ENCODE measurements at places on chromosomes 13 and 19.

GRCh38 chr13:78265098-78265497 is 338.3 kb downstream of the POU4F1 start:
- DNase-seq, result no peak

DNA sequence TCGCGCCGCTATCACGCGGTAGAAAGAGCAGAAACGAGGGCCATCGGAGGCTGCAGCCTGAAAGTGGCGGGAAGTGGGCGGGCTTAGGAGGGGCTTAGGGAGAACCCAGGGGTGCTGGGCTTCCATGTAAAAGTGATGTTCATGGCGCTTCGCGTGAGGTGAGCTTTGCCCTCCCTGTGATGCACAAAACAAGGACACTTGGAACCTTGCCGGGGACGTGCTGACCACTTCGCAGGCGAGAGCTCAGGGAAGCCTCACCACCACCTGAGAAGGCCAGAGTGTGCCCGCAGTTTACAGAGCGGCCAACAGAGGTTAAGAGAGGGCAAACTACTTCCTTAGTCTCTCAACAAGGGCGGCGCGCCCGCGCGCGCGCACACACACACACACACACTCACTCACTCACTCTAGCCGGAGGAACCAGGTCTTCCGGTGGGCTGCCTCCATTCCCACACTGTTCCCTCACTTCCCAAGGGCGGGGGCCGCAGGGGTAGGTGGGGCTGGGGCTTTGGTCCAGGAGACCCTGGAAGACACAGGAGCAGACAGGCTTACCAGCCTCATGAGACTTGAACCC is 651 bp downstream of the GAPDHS start:
- no peak for DNase-seq

- no peak for DNase-seq
Measured at GRCh38 chr13:41971848-41972247, 10.9 kb upstream of the VWA8 start.

DNA sequence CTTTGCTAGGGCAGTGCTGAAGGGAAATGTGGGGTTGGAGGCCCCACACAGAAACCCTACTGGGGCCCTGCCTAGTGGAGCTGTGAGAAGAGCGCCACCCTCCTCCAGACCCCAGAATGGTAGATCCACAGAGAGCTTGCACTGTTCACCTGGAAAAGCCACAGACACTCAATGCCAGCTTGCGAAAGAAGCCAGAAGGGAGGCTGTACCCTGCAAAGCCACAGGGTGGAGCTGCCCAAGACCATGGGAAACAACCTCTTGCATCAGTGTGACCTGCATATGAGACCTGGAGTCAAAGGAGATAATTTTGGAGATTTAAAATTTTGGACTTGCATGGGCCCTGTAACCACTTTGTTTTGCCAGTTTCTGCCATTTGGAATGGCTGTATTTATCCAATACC is 615.4 kb upstream of the MIR17HG start:
- no peak for DNase-seq

- DNase-seq, result no peak
Measured at GRCh38 chr19:17268754-17269153, 1.5 kb downstream of the BABAM1 start.

DNA sequence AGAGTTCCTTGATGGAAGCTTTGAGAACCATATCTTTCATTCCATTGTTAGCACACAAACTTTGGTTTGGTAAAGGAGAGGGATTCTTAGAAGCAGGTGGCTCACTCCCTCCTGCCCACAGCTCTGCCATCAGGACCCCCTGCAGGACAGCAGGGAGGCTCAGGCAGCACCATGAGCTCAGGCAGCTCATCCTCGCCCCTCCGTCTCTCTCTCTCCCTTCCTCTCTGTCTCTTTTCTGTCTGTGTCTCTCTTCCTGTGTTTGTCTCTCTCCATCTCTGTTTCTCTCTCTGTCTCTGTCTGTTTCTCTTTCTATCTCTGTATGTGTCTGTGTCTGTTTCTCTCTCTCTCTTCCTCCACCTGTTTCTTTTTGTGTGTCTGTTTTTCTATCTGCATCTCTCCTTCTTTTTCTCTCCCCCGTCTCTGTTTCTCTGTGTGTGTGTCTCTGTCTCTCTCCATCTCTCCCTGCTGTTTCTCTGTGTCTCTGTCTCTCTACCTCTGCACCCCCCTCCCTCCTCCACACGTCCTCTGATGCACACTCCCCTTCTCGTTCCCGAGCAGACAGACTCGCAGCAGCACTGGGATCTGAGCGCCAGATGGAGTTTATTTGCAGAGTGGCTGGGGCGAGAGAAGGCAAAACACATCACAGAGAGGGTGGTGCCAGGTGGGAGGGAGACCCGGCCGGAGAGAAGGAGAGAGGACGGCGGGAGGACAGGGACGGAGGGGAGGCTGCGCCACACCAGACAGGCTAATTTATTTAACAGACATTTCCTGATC is 8.7 kb downstream of the SBK2 start:
- DNase-seq, result no peak

GRCh38 chr13:28220166-28220565 is 81.8 kb downstream of the PAN3 start:
- no peak for DNase-seq

DNA sequence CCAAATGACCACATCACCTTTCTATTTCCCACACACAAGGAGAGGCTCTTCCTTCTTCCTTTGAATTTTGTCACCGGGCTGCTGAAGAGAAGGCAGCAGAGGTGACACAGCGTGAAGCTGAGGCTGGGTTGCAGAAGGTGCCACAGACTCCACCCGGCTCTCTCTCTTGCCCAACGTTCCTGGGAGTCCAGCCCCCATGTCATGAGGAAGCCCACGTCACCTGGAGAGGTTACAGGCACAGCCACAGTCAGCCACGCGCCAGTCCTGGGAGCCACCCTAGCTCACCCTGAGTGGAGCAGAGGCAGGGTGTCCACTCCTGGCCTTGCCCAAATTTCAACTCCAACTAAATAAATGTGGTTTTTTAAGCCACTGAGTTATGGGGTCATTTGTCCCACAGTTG is 4.8 kb upstream of the TMEM255B start:
- no peak for DNase-seq

DNA sequence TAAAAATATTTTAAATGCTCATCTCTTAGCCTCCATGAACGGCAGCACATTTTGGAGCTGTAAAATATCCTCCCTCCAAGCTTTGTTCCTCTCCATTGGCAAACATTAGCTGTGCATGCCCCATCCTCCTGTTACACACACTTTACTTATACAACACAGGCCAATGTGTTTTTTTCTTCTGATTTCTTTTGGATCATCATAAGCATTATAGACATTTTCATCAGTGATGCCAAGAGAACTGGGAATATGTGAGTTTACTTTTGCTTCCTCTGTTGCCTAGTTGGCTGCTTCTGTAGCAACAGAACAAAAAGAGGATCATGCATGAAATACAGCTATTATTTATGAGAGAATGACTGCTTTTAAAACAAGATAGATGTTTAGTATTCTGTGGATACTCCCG is 142.6 kb downstream of the PCDH9 start:
- no peak for DNase-seq

- DNase-seq, result no peak
Measured at GRCh38 chr13:97131447-97131846, 90.7 kb upstream of the MBNL2 start.

GRCh38 chr19:31205887-31206518 is 143.2 kb downstream of the TSHZ3 start:
- DNase-seq, result no peak

- no peak for DNase-seq
Measured at GRCh38 chr13:93955904-93956303, 523.6 kb downstream of the DCT start.

DNA sequence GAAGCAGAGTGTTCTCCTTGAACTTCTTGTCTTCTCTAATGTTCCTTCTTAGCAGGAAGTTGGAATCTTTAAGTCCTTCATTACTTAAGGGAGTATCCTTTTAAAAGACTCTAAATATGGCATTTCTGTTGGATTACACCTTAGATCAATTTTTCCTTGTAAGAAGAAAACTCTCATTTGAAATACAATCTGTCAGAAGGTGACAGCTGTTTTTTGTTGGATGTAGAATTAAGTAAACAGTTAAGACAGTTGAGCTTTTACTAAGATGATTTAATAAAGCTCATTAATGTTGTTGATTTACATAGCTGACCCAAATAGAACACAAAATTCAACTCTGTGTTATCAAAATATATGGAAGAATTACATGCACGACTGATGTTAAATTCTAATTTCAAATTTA is 16.7 kb upstream of the MBNL2 start:
- no peak for DNase-seq

DNA sequence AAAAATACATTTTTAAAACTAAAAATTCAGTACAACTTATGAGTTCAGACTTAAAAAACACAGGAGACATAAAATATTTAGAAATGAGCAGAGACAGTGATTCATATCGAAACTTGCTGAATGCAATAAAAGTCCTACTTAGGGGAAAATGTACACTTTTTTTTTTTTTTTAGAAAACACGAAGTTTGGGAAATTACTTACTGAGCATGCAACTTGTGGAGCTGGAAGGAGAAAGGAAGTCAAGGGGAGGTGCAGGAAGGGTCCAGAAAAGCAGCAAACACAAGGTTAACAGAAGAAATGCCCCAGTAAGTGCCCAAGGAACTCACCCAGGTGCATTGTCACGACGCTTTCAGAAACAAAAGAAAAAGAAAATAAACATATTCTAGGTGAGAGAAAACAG is 18.6 kb upstream of the LAIR1 start:
- no peak for DNase-seq

- no peak for DNase-seq
Measured at GRCh38 chr19:34504809-34505291, 23.3 kb downstream of the WTIP start.

DNA sequence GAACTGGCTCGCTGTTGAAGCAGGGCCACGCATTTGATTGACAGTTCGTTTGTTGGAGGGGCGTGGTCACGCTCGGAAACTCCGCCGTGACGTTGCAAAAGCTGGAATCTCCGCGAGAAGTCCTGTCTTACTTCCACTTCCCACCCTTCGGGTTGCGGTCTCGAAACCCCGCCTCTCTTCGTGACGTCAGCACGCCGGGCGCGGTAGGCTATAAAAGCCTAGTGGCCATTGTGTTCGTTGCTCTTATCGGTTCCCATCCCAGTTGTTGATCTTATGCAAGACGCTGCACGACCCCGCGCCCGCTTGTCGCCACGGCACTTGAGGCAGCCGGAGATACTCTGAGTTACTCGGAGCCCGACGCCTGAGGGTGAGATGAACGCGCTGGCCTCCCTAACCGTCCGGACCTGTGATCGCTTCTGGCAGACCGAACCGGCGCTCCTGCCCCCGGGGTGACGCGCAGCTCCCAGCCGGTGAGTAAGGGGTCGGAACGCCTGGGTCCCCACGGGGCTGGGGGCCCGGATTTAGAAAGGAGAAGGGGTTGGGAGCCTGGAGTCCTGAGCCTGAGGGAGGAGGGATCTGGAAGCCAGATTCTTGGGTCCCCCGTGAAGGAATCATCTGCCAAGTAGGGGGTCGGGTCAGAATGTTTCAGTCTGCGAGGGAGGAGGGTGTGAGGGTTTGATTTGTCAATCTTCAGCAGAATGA is at the start of gene PPP1R15A:
Gene PPP1R15A, plus strand, starts transcription at position 240 of the 702 bp plus-strand sequence. CDS start 813 bp downstream, outside the sequence.
- DNase-seq, result peak; percentile 98

GRCh38 chr13:21309542-21310172 is 133.2 kb downstream of the MRPL57 start:
- DNase-seq, result no peak

- DNase-seq, result no peak
Measured at GRCh38 chr13:20776751-20777150, 3.0 kb upstream of the EEF1AKMT1 start.

Data from activated T-helper 1 cell treated with anti-CD3 and anti-CD28 coated beads, Interleukin-2, amount 50 U/mL, for 16 hours (primary cell).